Amygdala (tissue), 56 donors: ENCODE measurements at places on chromosomes 16 and 17.

DNA sequence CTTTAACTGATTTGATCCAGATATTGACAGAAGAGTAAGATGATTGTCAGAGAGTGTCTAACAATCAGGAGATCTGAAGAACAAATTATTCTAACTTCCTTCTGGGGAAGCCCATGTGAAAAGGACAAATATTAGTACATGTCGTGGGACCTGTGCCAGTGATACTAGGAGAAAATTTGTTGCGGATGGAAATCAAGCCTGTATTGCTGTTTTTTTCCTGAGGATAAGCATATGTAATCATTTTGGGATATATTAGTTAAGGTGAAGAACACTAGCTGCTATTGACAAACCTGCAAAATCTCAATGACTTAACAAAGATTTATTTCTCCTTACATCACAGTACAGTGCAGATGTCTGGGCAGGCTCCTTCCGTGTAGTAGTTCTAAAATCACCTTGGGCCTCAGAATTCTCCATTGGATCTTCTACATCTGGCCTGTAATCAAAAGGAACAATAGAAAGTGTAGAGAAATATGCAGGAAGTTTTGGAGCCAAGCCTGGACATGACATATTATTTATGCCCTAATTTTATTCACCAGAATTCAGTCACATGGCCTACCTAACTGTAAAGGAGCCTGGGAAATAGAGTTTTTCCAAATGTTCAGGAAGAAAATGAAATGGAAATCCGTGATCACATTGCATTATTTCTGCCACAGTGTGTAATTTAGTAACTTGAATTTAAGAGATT lies 58.3 kb downstream of the CYB561 start:
- DNase-seq: no peak

DNA sequence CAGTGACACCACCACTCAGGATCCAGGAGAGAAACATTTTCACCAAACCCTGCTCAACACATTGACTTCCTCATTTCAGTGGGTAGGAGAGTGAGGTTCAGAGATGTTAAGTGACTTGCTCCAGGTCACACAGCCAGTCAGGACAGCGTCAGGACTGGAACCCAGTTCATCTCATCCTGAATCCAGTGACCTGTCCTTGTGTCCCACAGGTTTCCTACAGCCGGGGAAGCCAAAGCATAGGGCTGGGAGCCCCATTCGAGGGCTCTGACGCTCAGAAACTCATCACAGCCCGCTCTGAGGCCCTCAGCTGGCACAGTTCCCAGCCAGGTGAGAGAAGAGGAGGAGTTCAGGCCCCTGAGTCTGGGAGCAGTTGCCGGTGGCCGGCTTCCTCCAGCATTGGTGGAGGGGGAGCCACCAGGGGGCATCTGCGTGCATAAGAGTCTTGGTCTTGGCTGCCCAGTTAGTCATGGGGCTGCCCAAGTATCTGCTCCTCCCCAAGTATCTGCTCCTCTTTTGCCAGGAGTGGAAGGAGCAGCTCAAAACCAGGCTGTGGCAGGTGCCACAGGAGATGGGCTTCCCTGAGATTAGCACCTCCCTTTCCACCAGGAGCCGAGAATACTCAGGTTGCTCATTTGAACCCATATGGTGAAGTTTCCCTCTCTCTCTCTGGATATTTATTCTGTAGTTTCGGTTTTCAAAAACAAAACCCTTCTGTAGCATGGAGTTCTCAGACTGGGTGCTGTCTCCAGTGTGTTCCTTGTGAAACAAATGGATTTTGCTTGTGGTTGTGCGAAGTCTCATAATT lies 56.0 kb downstream of the TNFRSF13B start:
- DNase-seq: peak; percentile 37

GRCh38 chr16:81554979-81555378 lies 110.4 kb downstream of the CMIP start:
- DNase-seq: no peak

DNA sequence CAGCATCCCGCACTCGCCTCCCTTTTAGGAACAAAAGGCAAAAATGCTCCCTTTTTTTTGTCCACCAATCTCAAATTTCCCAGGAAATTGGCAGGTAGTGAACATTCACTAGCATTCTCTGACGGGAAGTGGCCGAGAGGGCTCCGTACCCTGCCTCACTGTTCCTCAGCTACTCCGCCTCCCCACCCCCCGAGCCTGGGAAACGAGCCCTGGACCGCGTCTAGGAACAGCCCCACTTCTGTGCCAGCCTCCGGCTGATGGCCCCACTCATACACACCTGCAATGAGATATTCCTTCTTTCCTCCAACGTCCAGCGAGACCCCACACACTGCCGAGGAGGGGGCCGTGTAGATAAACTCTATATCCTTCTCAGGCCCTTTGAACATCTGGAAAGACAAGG lies 30.0 kb upstream of the USP36 start:
- no peak for DNase-seq

DNA sequence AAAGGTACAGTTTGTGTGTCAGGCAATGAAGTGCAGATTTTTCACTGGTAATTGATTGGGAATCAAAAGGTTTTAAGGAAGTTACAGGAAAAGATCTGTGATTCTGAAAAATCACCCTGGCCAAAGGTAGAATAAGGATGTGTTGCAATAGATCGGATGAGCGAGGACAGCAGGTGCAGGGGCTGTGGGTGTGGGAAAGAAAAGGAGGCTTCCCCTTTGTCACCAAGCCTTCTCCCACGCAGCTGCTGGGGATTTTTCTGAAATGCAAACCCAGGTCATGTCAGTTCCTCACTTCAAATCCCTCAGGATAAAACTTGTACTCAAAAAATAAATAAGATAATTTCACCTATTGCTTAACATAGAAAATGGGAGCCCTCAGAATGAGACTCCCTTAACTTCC lies 47.9 kb upstream of the ARHGAP17 start:
- DNase-seq: no peak

- DNase-seq: no peak
Measured at GRCh38 chr17:10265100-10265810, 66.8 kb upstream of the GAS7 start.

DNA sequence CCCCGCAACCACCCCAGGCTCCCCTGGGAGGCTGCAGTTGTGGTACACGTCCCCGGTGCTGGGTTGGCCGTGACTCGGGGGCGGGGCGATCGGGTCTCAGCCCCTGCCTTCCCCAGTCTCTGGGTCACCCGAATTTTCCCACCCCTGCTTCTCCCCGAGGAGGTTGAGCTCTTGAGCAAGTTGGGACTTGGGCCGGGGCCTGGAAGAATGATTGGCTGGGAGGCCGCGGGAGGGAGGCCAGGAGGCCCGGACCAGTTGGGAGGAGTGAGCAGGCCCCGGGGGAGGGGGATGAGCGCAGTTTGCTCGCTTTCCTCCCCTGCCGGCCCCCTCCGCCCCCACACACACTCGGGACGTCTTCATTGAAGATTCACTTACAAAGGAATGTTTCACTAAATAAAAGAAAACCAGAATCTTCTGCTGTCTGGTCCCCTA lies 4.5 kb upstream of the HEXIM1 start:
- peak; percentile 33 for DNase-seq

DNA sequence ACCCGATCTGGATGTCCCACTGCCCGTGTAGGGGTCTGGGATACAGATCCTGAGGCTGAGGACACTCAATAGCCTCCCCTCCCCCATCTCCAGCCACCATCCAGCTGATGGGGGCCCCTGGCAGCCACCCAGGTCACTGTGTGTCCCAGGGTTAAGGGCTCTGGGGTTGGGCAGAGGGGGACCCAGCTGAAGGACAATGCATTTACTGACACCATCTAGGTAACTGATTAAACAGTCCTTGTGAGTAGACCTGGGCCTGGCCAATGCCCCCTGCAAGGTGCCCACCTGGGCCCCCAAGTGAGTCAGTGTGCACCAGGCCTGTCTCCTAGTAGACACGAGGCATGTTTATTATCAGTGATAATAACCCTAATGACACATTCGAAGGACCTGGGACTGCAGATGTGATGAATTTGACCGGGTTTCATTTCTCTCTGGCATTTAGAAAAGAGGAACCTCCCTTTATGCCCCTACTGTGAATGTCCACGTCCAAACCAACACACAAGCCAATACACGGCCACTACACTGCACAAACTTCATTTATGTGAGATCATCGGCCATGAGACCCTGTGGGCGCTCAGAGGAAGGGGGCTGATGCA lies 261.9 kb upstream of the FOXF1 start:
- no peak for DNase-seq

DNA sequence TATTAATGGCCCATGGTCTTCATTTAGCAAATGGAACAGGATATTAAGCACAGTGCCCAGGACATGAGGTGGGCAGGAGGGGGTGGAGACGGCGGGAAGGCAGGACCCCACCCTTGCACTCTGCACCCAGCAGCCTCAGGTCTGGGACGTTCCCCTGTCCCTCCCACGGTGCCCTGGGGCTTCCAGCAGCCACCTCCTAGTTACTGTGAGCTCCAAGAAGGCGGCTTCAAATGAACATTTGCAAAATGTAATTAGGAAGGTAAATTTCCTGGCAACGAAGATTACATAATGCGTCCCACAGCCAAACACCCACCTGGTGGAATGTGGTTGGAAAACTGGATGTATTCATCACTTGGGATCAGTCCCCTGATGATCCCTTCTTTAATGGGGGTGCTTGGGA lies 59.4 kb downstream of the ENGASE start:
- DNase-seq: no peak

DNA sequence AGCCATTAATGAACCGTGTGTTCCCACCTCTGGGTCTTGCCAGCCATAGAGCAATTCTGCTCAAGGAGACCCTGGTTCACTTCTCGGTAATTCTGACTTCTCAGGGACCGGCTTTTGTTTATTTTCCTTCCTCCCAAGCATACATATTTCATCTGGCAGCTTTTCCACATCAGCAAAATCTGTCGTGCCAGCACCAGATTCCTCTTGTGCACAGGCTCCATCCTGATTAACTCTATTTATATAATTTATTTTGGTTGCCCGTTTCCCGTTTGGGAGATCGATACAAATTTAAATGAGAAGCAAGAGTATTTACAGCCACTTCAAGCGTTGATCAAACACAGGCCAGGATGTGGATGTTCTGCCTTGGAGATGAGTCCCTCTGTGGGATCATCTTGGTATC lies 161.9 kb upstream of the XYLT1 start:
- no peak for DNase-seq

DNA sequence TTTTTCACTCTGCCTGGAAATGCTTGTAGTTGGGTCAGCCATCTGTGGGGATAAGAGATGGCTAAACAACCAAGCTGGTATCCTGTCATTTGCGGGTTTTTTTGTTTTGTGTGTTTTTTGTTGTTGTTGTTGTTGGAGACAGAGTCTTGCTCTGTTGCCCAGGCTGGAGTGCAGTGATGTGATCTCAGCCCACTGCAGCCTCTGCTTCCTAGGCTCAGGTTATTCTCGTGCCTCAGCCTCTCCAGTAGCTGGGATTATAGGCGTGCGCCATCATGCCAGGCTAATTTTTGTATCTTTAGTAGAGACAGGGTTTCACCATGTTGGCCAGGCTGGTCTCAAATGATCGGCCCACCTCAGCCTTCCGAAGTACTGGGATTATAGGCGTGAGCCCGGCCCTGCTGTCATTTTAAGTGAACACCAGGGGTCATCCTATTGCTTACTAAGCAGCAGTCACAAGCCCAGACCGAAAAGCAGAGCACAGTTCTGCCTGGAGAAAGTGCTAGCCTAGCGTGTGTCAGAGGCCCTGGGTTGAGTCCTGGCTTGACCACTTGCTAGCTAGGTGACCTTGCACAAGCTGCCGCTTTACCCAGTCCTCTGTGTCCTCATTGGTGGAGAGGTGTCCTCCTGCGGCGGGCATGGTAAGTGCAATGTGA lies 4.6 kb downstream of the SMCR8 start:
- peak; percentile 18 for DNase-seq

- no peak for DNase-seq
Measured at GRCh38 chr16:20948444-20948843, 47.9 kb downstream of the LYRM1 start.

DNA sequence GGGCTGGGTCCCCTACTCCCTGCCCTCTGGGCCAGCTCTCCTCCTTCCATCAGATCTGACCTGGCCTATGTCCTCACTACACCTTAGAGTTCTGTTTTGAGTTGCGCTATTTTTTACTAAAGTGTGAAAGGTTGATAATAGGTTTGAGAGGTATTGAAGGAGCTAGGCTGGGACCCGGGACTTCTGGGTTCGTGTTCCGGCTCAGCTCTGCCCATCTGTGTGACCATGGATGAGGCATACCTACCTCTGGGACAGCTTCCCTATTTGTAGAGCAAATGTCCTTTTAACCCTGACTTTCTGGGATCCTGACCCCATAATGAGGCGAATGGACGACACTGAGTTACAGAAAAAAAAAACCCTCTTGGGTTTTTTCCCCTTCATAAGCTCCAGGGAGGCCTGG lies 36.0 kb downstream of the IL21R start:
- DNase-seq: no peak

DNA sequence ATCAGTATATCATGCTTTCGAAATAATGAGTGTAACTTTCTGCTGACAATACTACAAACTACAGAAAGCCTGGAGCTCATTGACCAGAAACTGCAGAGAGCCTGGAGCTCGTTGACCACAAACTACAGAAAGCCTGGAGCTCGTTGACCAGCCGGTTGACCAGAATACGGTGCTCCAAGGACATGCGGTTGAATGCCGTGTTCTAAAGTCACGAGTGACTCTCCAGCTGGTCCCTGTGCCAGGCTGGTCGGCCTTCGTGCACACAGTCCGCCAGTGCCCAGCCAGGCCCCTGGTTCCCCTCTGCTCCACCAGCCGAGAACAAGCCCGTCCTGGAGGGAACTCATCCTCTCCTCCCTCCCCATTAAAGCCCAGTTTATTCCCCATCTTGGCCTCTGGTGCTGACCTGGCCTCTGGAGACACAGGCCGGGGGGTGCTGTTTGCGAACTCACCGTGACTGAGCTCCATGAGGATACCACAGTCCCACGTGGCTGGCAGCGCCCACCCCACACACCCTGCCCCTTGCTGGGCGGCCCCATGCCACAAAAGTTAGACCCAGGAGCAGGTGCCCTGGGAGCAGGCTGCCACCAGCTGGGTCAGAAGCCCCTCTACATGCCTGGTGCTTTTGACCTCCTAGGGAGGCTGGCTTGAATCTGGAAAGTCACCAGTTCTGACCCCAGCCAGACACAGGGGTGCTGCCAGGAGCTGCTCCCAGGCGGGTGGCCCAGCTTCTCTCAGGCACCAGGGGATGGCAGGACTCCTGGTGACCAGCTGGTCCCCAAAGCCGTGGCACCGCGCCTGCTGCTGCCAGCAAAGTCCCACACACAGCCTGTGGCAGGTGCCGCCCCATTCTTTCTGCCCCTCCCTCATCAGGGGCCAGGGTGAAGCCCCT lies 15.5 kb upstream of the CDH15 start:
- no peak for DNase-seq

GRCh38 chr16:27400751-27401620 lies 988 bp upstream of the IL21R start:
- DNase-seq: no peak

- DNase-seq: no peak
Measured at GRCh38 chr16:75754141-75754540, 27.9 kb upstream of the CPHXL start.
